GM04504 (cell line): ENCODE measurements at places on chromosomes 1 and 21.

- DNase-seq: no peak
Observed at GRCh38 chr1:61318319-61319125, 236.2 kb downstream of the NFIA start.

DNA sequence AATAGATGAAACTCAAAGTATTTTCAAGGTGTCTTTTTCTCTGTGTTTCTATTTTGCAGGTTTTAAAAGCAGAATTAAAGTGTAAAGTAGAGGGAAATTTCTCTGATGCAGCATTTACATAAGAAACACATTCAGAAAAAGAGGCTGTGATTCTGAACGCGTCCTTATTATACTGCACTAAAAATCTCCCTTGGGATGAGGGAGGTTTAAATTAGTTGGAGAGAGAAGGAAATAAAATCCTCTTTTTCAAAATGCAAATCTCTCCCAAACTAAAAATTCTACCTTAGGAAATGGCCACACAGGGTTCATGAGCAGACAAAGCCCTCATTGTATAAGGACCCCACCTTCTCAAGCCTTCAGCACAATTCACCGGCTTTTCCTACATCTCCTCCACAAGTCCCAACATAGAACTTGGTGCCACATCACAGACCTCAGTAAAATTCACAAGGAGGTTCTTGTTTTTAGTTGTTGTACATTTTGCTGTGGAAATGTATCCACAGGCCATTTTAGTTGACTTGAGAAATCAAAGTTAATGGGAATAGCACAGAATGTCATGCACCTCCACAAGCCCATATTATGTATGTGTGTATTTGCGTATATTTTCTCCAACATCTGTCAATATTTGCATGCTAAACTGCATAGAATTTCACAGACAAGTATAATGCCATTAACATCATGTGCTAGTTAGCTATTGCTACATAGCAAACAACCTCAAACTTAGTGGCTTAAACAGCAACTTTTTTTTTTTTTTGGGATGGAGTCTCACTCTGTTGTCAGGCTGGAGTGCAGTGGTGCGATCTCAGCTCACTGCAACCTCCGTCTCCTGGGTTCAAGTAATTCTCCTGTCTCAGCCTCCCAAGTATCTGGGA, 59.8 kb downstream of the MAB21L3 start:
- DNase-seq: no peak

- DNase-seq: no peak
Observed at GRCh38 chr1:74578101-74578500, 65.7 kb upstream of the LRRC53 start.

DNA sequence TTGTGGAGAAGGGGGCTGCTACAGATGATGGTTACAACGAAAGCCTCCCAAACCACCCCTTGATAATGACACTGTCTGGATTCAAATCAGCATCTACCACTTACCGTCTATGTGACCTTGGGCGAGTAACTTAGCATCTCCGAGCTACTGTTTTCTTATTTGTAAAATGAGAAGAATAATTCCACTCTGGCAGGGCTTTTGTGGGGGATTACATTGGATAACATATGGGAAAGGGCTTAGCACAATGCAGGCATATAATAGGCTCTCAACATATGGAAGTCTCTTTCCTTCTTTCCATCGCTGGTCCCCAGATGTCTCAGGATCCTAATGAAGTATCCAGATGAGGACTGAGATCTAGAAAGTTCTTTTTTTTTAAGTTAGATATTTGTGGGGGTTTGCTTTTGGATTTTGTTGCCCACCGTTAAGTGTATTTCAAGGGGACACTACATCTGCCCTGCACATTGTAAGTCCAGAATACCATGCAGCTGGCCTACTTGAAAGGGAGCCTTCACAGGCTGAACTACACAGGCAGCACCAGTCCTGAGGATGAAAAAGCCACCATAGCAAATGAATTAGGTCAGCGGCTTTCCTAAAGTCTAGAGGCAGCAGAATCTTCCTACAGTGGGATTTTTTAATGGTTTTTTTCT, 172.2 kb upstream of the IRF2BP2 start:
- no peak for DNase-seq

- DNase-seq: no peak
Observed at GRCh38 chr1:11654137-11654938, at the start of the genes FBXO2 and FBXO44. Gene FBXO2, minus strand, starts transcription at chr1:11654429. Its CDS starts 89 bp downstream, at chr1:11654340. Gene FBXO44, plus strand, starts transcription at chr1:11654877. Its CDS starts 959 bp downstream, at chr1:11655836.

- DNase-seq: no peak
Observed at GRCh38 chr21:41698071-41698470, 68.8 kb downstream of the RIPK4 start.

- DNase-seq: no peak
Observed at GRCh38 chr1:43716559-43717281, 9.4 kb downstream of the ST3GAL3 start.

DNA sequence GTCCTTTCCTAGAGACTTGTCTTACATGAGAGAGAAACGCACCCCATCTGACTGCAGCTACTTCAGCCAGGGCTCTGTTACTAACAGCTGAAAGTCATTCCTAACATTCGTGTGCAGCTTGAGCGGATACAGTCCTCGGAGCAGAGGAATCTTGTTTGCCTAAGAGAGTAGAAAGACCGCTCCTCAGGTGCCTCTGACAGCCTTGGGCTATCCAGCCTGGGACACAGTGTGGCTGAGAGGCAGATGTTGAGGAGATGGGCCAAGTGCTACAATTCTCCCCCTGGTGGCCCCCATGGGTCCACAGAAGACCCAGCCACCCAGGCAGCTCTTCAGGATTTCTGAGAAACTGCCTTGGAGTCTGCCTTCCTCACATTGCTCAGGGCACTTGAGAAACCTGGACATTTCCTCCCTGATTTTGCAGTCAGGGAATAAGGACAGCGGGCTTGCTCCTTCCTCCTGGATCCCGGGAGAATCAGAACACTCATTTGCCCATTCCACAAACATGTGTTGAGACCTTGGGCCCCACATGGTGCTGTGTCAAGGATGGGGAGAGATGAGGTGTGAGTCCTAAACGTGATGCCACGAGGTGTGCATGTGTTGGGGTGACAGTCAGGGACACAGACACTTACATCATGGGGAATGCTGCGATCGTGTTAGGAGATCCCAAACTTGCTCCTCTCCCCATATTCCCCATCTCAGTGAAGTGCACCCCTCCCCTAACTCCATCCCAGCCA, 13.1 kb downstream of the TRIM62 start:
- DNase-seq: no peak

DNA sequence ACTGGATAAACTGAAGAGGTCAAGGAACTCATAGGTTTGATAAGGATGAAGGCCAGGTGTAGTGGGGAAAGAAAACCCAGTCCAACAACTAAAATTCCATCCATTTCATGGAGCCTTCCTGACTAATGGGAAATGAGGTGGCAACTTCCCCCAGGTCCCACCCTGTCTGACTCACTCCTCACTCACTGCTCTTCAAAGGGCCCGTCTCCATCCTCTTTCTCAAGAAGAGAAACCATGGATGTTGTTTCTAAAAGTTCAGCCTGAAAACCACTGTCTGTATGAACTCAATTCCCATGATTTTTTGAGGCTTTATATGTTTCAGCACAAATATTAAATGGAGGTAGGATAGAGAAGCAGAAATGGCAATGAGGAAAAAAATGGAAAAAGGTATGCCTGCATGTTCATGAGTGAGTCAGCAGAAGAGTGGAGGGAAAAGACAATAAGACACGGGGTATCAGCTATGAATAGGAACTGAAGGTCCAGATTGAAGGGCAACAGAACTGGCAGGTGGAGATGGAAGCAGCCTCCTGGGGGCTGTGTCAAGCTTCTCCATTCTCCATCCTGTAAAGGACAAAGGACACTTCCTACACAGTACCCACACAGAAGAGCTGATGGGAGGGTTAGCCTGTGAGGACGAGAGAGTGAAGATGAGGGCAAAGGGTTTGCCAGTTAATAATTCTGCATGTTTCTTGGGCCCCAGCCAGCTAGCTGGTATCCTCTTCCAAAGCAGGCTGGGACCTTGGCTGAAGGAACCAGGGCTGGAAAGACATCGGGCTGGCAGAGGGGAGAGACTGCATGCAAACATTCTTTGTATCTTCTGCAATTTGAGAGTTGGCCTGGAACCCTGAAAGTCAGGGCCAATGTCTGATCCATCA, 5.5 kb upstream of the ELOVL1 start:
- peak; percentile 55 for DNase-seq
